ENCODE measurements at places on chromosomes 7 and 10. TPM values are rescaled to one million over a fixed set of nuclear protein-coding genes. Genes with fewer than 3 reads are reported as not detected.

GRCh38 chr10:79435271-79436065 is 10.0 kb downstream of the ZCCHC24 start:
- no peak for DNase-seq

GRCh38 chr7:78099715-78100394 is 301.3 kb downstream of the PHTF2 start:
- DNase-seq, result no peak

GRCh38 chr7:30475580-30475979 is 3.0 kb downstream of the NOD1 start:
- DNase-seq, result no peak

DNA sequence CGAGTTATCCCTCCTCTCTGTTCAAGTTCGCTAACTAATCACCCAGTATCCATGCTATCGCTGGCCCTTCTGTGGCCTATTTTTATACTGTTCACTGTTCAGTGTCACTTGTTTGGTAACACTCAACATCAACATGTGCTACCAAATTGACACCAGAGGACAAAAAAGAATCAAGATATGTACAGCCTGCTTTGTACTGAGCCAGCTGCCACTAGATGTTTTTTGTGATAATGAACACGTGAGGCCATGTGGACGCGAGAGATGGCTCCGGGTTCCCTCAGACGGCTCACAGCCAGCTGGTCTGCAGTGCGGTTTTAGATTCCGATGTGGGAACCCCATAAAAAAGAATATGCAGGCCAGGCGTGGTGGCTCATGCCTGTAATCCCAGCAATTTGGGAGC is 21.2 kb downstream of the CAV1 start:
- DNase-seq, result no peak

DNA sequence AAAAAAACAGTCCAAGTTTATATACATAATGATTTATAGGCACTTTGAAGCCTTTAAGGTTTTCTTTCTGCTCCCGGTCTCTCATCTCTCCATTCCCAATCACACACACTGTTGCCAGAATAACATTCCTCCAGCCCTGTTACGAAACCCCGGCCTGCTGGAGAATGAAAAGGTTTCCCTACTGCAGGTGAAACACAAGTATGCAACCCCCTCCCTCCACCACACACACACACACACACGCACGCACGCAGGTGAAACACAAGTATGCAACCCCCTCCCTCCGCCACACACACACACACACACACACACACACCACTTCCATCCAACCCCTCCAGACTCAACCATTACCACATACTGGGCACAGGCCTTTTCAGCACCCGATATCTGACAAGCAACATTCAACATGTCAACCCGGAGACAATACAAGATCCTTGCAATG is 87.5 kb downstream of the PARD3 start:
- no peak for DNase-seq

- DNase-seq, result no peak
These were observed 258.2 kb upstream of the GLI3 start for GRCh38 chr7:42495256-42495655.

GRCh38 chr7:55023841-55024505 is 5.2 kb downstream of the EGFR start:
- DNase-seq, result no peak

GRCh38 chr10:117461766-117462423 is 80.7 kb upstream of the EMX2 start:
- no peak for DNase-seq

DNA sequence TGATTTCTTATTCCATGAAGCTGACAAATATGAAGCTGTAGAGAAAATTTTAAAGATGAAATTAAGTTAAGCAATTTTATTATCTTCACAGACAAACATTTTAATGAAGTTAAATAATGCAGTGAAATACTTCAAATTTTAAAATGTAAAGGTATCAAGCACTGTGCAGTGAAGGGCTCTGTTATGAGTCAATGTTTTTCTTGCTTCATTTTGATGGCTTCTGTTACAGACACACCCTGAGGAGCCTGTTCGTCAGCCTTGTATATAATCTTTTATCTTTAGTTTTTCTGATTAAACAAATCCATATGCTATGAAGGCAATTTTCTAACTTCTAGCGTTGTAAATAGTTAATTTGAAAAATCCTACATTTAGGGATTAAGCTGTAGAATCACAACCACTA is 18.5 kb downstream of the VSTM2A start:
- no peak for DNase-seq

- no peak for DNase-seq
These were observed 263.6 kb upstream of the AUTS2 start for GRCh38 chr7:69334701-69335100.

FAM241B gene
- total RNA-seq, result 3.2 TPM

ZNF518A gene
- total RNA-seq, result 10.9 TPM

DNA sequence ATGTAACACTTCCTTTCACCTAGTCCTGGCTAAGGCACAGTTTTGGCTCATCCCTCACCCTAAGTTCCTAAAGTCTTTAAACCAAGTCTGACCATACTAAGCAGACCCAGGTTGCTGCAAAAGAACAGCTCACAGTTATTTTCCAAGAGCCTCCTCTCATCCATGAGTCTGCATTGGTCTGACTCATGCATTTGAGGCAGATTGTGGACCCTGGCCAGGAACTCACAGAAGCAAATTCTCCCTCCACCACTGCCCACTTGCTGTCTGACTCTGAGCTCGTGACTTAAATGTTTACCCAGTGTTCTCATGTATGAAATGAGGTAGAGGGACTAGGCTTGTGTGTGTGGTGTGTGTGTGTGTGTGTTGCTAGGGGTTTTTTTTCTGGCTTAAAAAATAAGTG is 1272.8 kb downstream of the TYW1 start:
- no peak for DNase-seq

SYPL1 gene
- 89.9 TPM for total RNA-seq

DNTT gene
- total RNA-seq, result not detected

GRCh38 chr7:123816916-123817315 is 28.1 kb upstream of the HYAL4 start:
- no peak for DNase-seq

GIMAP1 gene
- 5.8 TPM for total RNA-seq

DNA sequence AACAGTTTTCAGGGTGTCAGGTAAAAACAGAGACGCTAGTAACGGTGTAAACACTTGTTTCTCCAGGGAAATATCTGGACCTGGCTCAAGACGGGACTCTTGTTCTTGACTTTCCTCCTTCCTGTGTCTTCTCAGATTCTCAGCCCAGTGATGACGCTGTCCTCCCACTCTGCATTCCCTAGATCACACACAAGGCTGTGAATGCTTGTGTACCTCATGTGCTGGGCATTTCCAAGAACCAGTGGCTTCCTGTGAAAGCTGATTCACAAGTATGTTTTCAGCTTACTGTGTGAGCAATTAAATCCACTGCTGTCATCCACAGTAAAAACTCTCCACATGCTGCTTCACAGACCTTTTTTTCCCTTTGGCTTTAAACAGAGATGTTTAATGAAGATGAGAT is 193.8 kb upstream of the DPP6 start:
- no peak for DNase-seq

MLXIPL gene
- total RNA-seq, result 6.4 TPM

DENND2A gene
- 15.0 TPM for total RNA-seq

GRCh38 chr7:127809261-127809702 is 157.3 kb downstream of the SND1 start:
- DNase-seq, result no peak

SLC26A3 gene
- total RNA-seq, result not detected

Data from Right ventricle myocardium inferior (tissue), 1 donor.